Stimulated activated CD8-positive, alpha-beta memory T cell treated with anti-CD3 and anti-CD28 coated beads, Interleukin-12 subunit alpha, Interleukin-12 subunit beta, amount 100 ng/mL, for 4 hours (primary cell): ENCODE measurements at places on chromosomes 2 and 18.

- DNase-seq: no peak
These were observed 37.7 kb downstream of the ZC3H15 start for GRCh38 chr2:186523791-186524190.

- no peak for DNase-seq
These were observed 25.0 kb downstream of the DCDC2C start for GRCh38 chr2:3728104-3729054.

- no peak for DNase-seq
These were observed 37.0 kb downstream of the CD8B2 start for GRCh38 chr2:106523976-106524665.

DNA sequence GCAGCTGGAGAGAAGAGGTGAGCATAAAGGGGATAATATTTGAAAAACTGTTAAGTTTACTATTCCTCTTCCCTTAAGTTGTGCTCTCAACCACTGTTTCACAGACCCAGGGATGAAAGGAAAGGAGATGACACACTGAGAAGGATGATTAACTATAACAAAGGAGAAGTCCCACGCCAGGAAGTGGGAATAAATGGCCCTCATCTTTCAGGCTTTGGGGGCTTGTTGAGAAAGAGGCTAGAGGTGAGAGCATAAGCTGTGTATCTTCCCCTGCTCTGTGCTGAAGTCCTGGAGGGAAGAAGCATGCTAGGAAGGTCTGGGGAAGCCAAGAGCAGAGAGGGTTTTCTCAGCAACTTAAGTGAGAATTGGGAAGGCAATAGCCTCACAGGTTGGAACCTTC is 399.1 kb upstream of the ATP5MC3 start:
- DNase-seq: no peak

DNA sequence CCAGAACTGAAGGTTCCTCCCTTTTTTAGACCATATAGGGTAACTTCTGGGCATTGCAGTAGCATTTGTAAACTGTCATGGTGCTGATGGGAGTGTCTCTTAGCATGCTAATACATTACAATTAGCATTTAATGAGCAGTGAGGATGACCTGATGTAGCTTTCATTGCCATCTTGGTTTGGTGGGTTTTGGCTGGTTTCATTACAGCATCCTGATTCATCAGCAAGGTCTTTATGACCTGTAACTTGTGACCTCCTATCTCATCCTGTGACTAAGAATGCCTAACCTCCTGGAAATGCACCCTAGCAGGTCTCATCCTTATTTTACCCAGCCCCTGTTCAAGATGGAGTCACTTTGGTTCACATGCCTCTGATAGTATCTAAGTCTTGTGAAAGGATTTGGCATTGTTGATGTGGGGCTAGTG is 159.0 kb downstream of the TMX3 start:
- DNase-seq: no peak

- no peak for DNase-seq
These were observed 115.9 kb upstream of the SYT4 start for GRCh38 chr18:43393174-43393573.

GRCh38 chr2:43455731-43456642 is 139.9 kb downstream of the THADA start:
- DNase-seq: no peak

- no peak for DNase-seq
These were observed 6.3 kb upstream of the CCNT2 start for GRCh38 chr2:134912361-134912760.

DNA sequence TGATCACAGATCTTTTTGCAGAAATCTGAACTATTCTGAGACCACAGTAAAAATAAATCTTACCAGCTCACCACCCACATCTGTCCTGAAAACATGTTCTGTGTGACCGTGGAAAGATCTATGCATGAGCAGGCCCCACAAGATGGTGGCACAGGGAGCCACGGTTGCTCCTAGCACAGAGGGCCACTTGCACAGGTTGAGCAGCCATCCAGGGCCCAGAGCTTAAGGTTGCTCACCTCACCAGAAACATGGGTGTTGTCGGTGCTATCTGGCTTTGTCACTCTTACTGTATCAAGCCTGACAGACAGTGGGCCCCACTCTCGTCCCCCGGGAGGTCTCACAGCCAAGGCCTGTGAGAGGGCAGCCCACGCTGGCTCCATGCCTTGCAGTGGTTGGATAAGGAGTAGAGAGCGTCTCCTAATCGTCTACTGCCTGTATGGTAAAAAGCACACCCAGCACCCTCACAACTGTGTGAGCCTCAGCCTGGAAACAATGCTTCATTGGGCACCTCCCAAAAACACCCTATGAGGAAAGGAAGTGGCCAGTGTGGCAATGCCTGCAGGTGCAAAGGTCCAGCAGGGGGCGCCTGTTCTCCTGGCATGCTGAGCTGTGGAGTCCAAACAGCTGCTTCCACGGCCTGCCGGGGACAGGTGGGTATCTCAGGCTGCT is 19.6 kb downstream of the TUBB6 start:
- peak; percentile 35 for DNase-seq

- DNase-seq: no peak
These were observed 425.3 kb downstream of the ZNF521 start for GRCh38 chr18:24926649-24927048.

DNA sequence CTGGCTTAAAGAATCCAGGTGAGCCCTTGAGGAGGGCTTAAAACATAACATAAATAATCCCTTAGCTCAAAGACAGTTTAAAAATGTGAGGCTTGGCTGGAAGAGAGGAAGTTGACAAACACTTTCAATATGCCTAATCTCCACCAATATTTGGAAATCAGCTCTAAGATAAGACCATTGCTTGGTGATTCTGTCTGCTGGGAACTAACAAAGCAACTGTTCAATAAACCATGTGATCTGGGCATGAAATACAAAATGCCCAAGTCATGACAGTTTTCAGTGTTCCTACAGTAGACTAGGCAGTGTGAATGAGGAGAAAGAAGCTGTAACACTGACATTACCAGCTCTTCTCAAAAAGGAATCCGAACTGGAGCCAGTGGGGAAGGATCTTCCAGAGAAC is 10.7 kb downstream of the MFF start:
- DNase-seq: no peak

DNA sequence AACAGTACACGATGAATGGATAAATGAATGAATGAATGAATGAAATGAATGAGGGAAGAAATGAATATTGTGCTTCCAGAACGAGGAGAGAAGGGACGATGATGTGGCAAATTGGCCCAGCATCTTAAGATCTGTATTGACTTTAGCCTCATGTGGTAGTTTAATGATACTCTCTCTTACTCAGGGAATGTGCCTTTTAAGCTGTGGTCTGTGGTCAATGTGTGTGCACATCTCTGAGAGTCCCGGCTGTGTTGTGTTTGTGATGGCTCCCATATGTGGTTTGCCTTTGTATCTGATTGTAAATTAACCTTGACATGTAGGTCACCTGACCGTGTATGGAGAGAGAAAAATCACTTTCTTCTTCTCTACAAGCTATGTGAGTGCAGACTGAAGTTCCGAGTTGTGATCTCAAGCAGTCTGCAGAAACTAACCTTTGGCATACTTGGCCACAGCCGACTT is 91.2 kb downstream of the NEDD4L start:
- no peak for DNase-seq

DNA sequence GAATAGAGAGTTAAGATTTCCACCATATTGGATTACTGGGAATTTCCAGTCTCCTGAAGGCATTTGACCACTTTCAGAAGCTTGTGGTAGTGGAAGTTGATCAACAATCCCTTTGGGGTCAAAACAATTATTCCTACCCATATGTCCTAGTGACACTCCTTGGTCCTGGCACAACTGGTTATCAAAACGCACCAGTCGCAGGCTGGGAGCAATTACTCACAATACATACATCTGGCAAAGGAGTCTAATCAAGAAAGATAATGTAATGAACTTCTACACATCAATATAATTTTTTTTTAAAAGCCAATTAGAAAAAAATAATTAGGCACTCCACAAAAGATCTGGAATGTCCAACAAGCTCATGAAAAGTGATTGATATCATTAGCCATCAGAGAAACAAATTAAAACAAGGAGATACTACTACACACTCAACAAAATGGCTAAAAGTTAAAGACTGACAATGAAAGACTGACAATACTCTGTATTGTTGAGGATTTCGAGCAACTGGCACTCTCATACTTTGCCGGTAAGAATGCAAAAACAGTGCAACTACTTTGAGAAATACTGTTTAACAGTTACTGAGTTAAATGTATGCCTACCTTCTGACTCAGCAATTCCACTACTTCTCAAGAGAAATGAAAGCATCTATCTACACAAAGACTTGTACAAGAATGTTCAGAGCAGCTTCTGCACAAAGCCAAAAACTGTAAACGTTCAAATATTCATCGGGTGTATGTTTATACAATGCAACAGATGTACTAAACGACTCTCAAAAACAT is 2.0 kb downstream of the INO80C start:
- DNase-seq: no peak

GRCh38 chr2:105660489-105660888 is 84.2 kb upstream of the NCK2 start:
- no peak for DNase-seq

DNA sequence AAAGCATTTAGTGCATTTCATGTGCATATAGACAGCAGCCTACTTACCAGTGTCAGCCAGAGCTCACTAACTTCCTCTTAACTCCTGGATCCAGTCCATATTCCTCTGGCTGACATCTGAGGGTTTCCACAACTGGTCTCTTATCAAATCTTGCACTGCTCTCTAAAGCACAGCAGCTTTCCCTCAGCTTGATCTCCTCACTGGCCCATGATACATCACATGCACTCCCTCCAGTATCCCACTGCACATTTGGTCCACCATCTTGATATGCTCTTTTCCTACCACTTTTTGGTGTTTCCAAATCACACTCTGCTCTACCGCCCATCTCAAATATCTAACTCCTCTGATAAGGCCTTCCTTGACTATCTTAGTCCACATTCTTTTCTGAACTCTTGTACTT is 105.0 kb upstream of the ZFP36L2 start:
- DNase-seq: no peak

- no peak for DNase-seq
These were observed 24.6 kb upstream of the PLB1 start for GRCh38 chr2:28471214-28471613.

GRCh38 chr2:164606557-164606956 is 14.7 kb downstream of the GRB14 start:
- DNase-seq: no peak

DNA sequence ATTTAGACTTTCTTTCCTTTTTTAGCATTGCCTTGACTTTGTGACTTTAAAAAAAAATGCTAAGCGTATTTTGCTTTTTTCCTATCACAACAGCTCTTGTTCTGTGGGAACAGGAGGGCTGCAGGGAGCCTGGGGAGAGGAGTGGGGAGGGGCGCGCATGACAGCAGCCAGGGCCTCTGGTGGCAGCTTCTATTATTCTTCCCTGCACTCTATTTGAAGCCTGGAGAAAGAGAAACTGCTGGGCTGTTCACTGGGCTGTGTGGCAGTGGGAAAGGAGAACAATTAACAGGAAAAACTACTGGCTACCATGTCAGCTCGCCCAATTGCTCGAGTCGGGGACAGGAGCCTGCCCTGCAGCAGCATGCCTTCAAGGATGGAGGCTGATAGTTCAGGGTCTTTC is 119.0 kb upstream of the ZBTB14 start:
- no peak for DNase-seq

- no peak for DNase-seq
These were observed 49.8 kb downstream of the USP34 start for GRCh38 chr2:61420991-61421544.

GRCh38 chr2:172930871-172931255 is 144.8 kb upstream of the MAP3K20 start:
- no peak for DNase-seq

DNA sequence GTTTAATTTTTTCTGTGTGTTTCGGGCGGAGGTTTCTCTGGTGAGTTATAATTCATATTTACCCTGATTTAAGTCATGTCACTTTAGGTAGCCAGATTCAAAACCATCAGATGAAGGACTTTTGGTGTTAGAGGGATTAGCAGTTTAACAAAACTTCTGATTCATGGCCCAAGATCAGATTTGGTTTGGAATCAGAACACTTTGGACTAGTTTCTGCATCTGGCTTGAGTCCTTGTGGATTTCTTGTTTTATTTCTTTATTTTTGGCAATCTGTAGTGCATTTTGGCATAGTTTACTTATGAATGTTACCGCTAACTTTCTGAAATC is 3.5 kb downstream of the NEDD4L start:
- DNase-seq: no peak

- no peak for DNase-seq
These were observed 15.0 kb upstream of the GMPPA start for GRCh38 chr2:219483451-219484342.

- peak; percentile 10 for DNase-seq
These were observed 50.6 kb downstream of the RAPH1 start for GRCh38 chr2:203484266-203485112.
